Suprapubic skin (tissue), 4 donors: ENCODE measurements at places on chromosomes 16 and 17.

- no peaks in the 10 kb centered on the region for H3K36me3 ChIP-seq
- no peak for DNase-seq
- H3K4me3 ChIP-seq = no peak overlapping the region
- H3K4me1 ChIP-seq = peaks cover 11% of the 10 kb centered on the region
These were observed 112.6 kb upstream of the IRX5 start for GRCh38 chr16:54817940-54818574.

- H3K27me3 ChIP-seq = no peaks in the 10 kb centered on the region
- H3K4me3 ChIP-seq = no peak overlapping the region
- peaks cover 51% of the 10 kb centered on the region for H3K36me3 ChIP-seq
- H3K4me1 ChIP-seq = peaks cover 54% of the 10 kb centered on the region
- no peak overlapping the region for H3K27ac ChIP-seq
- no peak for DNase-seq
These were observed 69.6 kb downstream of the N4BP1 start for GRCh38 chr16:48540222-48540900.

DNA sequence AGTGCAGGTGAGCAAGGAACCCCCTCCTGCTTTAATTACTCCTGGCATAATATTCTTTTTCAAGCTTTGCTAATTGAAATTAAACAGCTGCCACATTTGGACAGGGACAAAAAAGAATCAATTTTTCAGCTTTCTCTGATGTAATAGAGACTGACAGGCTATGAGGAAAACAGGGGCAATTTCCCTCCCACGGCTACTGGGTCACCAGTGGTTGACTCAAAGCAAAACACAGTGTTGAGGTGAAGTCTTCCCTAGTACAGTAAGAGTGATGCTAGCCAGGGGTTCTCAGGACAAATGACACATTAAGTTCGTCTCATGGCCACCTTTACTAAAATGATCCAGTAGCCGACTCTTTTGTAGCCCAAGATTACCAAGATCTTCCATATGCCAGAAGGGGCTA lies 38.6 kb upstream of the PMFBP1 start:
- no peak overlapping the region for H3K27ac ChIP-seq
- H3K27me3 ChIP-seq = no peaks in the 10 kb centered on the region
- H3K36me3 ChIP-seq = no peaks in the 10 kb centered on the region
- no peak overlapping the region for H3K4me3 ChIP-seq
- no peaks in the 10 kb centered on the region for H3K4me1 ChIP-seq
- DNase-seq = no peak

- no peak overlapping the region for H3K4me3 ChIP-seq
- DNase-seq = no peak
- peaks cover 10% of the 10 kb centered on the region for H3K27me3 ChIP-seq
- H3K36me3 ChIP-seq = no peaks in the 10 kb centered on the region
These were observed 13.0 kb downstream of the UNC45B start for GRCh38 chr17:35160354-35161201.

- H3K27ac ChIP-seq = peak overlapping the region; percentile 14
- DNase-seq = no peak
- no peaks in the 10 kb centered on the region for H3K27me3 ChIP-seq
- H3K4me1 ChIP-seq = peaks cover 50% of the 10 kb centered on the region
- peak overlapping the region; percentile 62 for H3K4me3 ChIP-seq
- peaks cover under 1% of the 10 kb centered on the region for H3K36me3 ChIP-seq
These were observed 33.0 kb downstream of the DCAKD start for GRCh38 chr17:45018514-45018847.

DNA sequence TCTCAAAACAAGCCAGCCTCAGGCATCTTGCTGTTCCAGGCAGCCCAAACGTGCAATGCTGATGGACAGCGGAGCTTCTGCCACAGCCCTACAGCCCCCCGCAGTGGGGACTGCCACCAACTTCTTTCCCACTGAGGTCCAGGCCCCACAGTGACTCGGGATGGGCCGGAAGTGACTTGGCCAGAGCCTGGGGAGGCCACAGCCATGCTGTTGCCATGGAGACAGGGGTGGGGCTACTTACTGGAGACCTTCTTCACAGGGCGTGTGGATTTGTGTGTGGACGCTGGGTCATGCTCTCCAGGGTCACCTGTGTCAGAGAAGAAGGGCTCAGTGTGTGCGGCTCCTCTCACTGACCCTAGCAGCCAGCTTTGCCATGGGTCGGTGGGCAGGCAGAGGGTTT lies 15.0 kb downstream of the TRIM25 start:
- H3K4me1 ChIP-seq = no peaks in the 10 kb centered on the region
- no peak overlapping the region for H3K27ac ChIP-seq
- peak; percentile 61 for DNase-seq

- peaks cover 10% of the 10 kb centered on the region for H3K36me3 ChIP-seq
- H3K4me3 ChIP-seq = no peak overlapping the region
- DNase-seq = no peak
These were observed 3.4 kb downstream of the DHX58 start for GRCh38 chr17:42109086-42109485.

DNA sequence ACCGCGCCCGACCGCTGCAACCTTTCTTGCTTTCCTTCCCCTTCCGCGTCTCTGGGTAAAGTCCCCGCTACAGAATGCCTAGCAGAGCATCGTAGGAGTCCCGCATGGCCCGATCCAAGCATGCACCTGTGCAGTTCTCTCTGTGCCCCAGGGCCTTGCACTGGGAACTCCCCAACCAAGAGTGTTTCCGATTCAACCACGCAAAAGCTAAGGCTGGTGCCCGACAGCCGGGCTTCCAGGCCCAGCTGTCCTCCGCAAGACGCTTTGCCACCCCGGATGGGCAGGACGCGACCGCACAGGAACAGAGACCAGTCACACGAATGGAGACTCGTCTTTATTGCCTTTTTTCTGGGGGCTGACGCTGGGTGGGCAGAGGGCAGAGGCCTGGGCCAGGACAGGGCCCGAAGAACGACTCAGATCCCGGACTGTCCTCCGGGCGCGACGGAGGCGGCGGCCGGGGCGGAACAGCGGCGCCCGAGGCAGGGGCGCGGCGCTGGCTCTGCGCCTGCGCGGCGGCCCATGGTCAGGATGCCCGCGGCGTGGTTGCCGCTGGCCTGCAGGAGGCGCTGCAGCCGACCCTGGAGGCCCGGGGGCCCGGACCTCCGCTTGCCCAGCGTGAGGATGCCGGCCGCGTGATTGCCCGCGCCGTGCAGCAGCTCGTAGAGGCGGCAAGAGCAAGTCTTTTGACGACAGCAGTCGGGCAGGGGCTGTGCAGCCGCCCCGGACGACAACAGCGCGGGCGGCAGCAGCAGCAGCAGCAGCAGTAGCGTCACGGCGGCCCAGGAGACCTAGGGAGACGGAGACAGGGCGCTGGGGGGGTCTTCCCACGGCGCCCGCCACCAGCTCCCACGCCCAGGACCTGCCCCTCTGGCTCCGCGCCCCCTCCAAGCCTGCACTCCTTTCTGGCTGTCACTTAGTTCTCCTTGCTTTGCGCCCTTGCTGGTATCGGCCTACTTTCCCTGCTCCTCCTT lies 1.2 kb downstream of the HCRT start:
- peak overlapping the region; percentile 45 for H3K4me3 ChIP-seq
- H3K27me3 ChIP-seq = peaks cover 46% of the 10 kb centered on the region
- H3K4me1 ChIP-seq = peaks cover 28% of the 10 kb centered on the region
- no peaks in the 10 kb centered on the region for H3K36me3 ChIP-seq
- H3K27ac ChIP-seq = peak overlapping the region; percentile 1

- H3K4me1 ChIP-seq = peaks cover 45% of the 10 kb centered on the region
- peaks cover 4% of the 10 kb centered on the region for H3K36me3 ChIP-seq
- DNase-seq = no peak
- peak overlapping the region; percentile 35 for H3K27ac ChIP-seq
These were observed 3.9 kb downstream of the RAPGEFL1 start for GRCh38 chr17:40181205-40181604.

- peaks cover 53% of the 10 kb centered on the region for H3K4me1 ChIP-seq
- H3K27ac ChIP-seq = peak within 1 kb of the TSS; percentile 97
- no peaks in the 10 kb centered on the region for H3K27me3 ChIP-seq
- no peaks in the 10 kb centered on the region for H3K36me3 ChIP-seq
- peak; percentile 93 for DNase-seq
These were observed at the start of gene NCOR1 for GRCh38 chr17:16215273-16215964. Gene NCOR1, minus strand, starts transcription at chr17:16215534. Its CDS starts 20,965 bp downstream, at chr17:16194569.

DNA sequence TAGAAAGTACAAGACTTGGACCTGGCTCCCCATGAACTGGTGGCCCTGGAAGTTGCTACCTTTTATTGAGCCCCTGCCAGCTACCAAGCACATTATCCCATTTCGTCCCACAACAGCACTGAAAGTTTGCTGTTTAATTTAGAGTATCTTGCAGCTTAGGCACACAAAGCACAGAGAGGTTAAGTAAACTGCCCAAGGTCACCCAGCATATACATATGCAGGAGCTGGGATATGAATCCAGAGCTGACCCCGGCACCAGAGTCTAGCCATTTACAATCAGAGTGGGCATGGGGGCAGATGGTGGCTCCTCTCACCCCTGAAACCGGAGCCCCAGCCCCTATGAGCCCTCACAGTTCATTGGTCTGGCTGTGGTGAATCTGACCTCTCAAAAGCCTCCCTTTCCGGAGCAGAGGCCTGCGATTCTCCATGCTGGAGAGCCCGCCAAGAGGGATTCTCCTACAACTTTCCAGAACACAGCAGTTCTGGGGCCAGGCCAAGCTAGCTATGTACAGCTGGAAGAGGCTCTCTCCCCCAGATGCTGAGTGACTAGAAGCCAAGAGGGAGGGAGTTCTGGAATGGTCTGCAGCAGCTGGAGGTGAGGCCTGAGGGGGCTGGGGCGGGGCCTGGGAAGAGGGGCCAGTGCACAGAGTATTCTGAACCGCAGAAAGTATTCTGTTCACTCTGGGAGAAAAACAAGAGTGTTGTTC lies 58.3 kb downstream of the SREBF1 start:
- H3K27me3 ChIP-seq = no peaks in the 10 kb centered on the region
- H3K4me3 ChIP-seq = no peak overlapping the region
- H3K36me3 ChIP-seq = no peaks in the 10 kb centered on the region
- DNase-seq = no peak
- peaks cover 64% of the 10 kb centered on the region for H3K4me1 ChIP-seq
- peak overlapping the region; percentile 35 for H3K27ac ChIP-seq

- no peak overlapping the region for H3K4me3 ChIP-seq
- H3K27me3 ChIP-seq = no peaks in the 10 kb centered on the region
- H3K4me1 ChIP-seq = no peaks in the 10 kb centered on the region
- H3K27ac ChIP-seq = no peak overlapping the region
- DNase-seq = no peak
These were observed 523.0 kb upstream of the CA10 start for GRCh38 chr17:52681480-52681879.

DNA sequence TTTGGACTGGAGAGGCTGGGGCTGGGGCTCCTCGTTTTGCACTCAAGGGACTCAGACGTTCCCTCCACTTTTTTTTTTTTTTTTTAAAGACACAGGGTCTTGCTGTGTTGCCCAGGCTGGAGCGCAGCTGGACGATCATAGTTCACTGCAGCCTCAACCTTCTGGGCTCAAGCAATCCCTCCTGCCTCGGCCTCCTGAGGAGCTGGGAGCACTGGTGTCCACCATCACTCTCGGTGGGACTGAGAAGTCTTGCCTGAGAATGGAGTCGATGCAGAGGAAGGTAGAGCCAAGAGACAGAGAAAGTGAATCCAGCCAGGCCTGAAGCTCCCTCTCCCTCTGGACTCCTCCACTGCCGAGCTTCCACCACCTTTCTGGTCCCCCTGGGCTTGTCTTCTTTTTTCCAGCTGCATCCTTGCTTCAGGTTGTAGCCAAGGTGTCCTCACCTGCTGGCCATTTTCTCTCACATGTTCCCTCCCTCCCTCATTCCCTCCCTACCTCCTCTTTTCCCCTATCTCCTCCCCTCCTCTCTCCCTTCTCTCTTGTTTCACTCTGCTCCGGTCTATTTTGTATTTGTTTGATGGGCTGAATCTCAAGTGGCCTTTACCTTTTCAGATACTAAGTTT lies 233.8 kb downstream of the SNX29 start:
- DNase-seq = no peak
- H3K4me3 ChIP-seq = no peak overlapping the region
- H3K4me1 ChIP-seq = no peaks in the 10 kb centered on the region
- no peaks in the 10 kb centered on the region for H3K27me3 ChIP-seq
- H3K36me3 ChIP-seq = peaks cover 5% of the 10 kb centered on the region
- H3K27ac ChIP-seq = no peak overlapping the region

DNA sequence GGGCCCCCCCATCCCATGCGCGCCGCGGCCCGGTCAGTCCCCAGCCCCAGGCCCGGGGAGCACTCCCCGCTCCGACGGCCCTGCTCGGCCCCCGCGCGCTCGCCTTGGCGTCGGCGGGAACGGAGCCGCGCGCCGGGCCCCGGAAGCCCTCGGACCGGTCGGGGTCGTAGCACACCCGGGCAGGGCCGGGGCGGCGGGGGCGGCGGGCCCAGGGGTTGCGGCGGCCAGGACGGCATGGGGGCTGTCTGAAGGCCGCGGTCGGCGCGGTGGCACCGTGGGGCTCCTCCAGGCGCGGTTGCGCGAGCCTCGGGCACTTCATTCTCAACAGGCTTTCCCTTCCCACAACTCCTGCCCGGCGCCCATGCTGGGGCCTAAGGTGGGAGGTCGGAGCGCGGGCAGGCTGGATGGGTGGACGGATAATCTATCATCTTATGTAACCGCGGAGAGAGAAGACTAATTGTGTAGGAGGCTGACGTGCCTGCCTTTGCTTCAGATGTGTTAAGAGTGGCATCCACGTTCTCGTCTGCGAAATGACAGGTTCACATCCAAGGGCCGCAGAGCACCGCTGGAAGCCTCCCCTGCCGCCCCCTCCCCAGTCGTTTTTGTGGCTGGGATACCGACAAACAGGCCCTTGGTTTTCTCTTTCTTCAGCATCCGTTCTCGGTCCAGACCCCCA lies 708 bp downstream of the BAIAP2 start:
- no peaks in the 10 kb centered on the region for H3K27me3 ChIP-seq
- no peak for DNase-seq
- no peaks in the 10 kb centered on the region for H3K36me3 ChIP-seq
- peak overlapping the region; percentile 81 for H3K27ac ChIP-seq
- peak overlapping the region; percentile 78 for H3K4me3 ChIP-seq

- peak overlapping the region; percentile 72 for H3K27ac ChIP-seq
- DNase-seq = no peak
- H3K4me1 ChIP-seq = peaks cover 31% of the 10 kb centered on the region
- peak overlapping the region; percentile 66 for H3K4me3 ChIP-seq
- H3K36me3 ChIP-seq = no peaks in the 10 kb centered on the region
- H3K27me3 ChIP-seq = no peaks in the 10 kb centered on the region
These were observed 996 bp upstream of the CPNE2 start for GRCh38 chr16:57091200-57091974.

DNA sequence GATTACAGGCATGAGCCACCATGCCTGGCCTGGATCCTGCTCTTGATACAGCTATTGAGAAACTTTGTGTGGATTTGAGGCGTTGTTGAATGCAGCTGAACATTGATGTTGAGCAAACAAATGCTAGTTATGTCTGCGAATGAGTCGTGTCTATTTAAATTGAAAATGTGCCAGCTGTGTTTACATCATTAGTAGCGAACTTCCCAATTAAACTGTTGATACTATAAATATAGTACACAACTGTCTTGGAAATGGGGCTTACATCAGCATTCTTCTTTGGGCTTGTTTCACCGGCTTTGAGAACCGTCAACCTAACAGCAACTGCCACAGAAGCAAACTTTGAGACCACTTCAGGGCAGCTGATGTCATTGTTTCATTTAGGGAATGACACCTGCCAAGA lies 251.9 kb downstream of the RBFOX1 start:
- no peaks in the 10 kb centered on the region for H3K27me3 ChIP-seq
- no peak overlapping the region for H3K27ac ChIP-seq
- no peaks in the 10 kb centered on the region for H3K4me1 ChIP-seq
- H3K36me3 ChIP-seq = no peaks in the 10 kb centered on the region
- DNase-seq = no peak
